ENCODE measurements at places on chromosomes 2 and 18.

DNA sequence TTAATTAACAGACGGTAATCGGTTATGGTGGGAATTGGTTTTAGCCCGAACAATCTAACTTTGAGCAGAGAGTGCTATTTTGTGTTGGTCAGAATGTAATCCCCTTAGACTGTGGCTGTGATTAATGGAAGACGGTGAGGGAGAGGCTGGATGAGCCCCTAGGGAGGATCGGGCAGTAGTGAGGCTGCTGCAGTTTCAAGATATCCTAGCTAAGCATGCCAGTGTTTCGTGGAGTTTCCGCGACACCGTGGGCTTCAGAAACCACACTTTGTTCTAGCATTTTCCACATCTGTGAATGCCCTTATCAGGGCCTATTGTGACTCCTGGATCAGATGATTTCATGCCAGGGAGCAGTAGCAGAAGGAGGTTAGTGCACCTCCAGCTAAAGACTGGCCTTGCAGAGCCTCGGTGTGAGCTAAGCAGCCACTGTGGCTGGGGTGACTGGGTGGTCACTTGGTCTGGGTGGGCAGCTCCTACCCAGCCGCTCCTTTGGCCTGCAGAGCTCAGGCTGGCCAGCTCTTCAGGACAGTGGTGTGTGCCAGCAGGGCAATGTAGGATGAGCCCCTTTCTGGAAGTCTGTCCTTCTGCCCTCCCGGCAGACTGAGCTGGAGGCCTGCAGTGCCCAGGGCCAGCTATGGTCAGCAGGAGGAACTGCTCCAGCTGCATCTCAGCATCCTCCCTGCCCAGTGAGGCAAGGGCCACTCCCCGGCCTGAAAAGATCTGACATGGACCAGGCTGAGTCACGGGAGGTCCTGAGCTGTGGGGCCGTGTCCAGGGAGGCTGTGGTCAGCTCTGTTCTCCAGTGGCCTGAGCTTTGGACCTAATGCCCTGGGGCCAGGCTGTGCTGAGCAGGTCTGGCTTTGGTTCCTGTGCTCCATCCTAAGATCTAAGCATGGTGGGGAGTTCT is 142.6 kb upstream of the GPC1 start:
- no peak for DNase-seq

DNA sequence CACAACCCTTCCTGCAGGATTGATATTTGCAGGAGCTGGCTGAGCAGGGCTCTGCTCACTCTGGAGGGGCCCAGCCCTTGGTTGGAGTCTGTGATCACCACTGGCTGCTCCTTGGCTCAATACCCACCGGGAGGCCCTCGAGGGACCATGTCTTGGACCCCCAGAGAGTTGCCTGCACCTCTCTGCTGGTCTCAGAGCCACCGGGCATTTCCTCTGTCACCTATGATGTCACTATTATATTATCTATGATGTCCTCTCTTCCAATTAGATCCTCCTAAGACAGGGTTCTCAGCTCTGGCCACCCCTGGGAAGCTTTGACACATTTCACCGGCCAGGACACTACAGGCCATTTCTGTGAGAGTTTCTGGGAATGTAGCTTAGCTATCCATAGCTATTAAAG is 113.1 kb downstream of the PDCL3 start:
- no peak for DNase-seq

DNA sequence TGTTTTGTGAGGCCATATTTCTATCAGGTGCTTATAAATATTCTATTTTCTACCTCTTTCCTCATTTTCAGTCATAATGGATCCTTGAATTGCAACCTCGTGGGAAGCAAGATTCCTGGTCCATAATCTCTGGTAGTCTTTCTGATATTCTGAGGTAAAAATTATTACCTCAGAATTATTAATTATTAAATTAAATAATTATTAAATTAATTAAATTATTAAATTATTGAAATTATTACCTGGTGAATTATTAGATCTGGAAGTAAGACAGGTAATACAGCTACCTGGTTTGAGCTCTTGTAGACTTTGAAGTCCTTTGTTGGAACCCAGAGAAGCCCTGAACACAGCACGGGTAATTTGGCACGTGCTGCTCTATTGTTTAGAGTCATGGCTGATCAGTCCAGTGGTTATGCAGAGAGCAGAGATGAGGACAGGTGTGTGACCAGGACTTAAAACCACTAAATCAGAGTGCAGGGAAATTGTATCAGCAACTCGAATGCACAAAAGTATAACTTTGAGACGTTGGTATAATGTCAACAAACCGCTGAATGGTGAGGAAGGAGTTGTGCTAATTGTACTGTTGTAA is 46.8 kb upstream of the PTPRM start:
- DNase-seq, result peak; percentile 25

DNA sequence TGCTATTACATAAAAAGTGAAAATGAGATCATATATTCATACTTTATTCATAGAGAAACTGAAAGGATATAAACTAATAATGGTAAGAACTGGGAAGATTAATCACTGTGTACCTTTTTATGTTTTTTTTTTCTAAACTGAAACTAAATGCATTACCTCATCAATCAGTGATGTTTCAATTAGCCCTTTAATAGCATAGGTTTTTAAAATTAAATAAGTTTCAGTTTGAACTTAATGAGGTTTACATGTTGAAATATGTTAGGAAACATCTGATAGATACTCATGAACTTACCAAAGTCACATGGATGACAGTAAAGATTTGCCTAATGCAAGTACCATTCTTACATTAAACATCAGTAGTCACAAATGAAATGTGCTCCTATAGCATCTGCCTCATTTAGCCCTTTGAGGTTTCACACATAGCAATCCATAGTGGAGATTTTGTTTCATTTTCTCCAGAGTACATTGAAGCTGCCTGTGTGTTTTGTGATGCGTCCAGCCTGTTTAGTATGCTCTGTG is 8.9 kb downstream of the MAPRE2 start:
- peak; percentile 66 for DNase-seq

DNA sequence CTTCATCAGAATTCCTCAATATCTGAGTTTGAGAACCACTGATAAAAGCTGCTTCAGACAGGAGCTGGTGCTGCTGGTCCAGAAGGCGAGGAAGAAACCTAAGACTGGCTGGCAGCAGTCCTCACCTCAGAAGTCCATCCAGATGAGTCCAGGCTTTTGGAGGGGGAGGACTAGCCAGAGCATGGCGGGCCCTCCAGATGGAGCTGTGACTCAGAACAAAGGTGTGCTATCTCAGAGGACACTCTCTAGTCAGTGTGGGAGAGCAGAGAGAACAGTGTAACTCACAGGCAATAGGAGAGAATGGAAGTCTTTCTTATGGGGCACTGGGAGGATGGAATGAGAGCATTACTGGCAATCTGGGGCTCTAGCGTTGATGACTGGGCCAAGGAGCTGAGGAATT is 191.4 kb downstream of the NYAP2 start:
- DNase-seq, result no peak

GRCh38 chr2:121334581-121335293 is 49.7 kb upstream of the TFCP2L1 start:
- DNase-seq, result no peak

DNA sequence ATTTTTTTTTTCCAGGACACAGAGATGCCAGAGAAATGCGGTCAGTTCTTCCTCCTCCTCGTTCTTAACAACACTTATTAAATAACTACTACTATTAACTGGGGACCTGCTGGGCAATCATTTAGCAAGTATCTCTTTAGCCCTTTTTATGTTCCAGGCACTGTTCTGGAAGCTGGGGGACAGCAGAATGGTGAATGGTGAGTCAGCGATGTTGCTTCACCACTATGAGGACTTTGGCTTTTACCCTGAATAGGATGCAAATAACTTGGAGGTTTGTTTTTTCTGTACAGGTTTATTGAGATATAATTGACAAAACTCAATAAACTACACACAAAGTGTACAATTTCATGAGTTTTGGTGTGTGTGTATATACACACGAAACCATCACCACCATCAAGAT is 179.9 kb upstream of the MSH6 start:
- DNase-seq, result no peak

DNA sequence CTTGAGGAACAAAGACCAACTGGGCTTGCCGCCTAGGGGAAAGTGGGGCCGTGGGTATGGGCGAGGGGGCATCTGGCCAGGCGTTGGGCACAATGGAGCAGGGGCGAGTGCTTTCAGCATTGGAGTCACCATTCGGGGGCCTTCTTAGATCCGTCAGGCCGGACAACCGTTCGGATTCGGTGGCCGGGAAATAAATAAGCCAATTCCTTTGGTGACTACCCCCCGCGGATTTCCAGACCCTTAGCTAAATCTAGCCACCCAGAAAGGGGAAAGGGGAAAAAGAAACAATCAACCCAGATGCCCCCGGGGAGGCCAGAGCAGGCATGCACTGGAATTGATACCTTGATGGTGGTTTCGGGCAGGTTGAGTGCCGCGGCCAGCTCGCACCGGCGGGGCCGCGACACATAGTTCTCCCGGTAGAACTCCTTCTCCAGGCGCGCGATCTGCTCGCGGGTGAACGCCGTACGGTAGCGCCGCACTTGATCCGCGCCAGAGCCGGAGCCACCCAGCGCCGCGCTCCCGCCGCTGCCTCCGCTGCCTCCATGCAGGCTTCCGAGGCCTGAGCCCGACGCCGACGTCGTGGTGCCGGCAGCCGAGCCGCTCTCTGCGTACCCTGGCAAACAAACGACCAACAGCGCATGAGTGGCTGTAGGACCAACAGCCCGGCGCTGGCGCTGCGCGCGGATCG is 1.8 kb downstream of the EVX2 start:
- no peak for DNase-seq

- no peak for DNase-seq
Measured at GRCh38 chr2:118616432-118616831, 231.0 kb downstream of the EN1 start.

- no peak for DNase-seq
Measured at GRCh38 chr2:74448771-74449170, 6.1 kb upstream of the INO80B start.

- peak; percentile 63 for DNase-seq
Measured at GRCh38 chr2:66555091-66555490, 120.2 kb downstream of the MEIS1 start.

GRCh38 chr18:23902396-23902795 is 112.2 kb upstream of the TTC39C start:
- peak; percentile 82 for DNase-seq

- DNase-seq, result peak; percentile 57
Measured at GRCh38 chr2:28206762-28207161, 185.9 kb upstream of the FOSL2 start.

DNA sequence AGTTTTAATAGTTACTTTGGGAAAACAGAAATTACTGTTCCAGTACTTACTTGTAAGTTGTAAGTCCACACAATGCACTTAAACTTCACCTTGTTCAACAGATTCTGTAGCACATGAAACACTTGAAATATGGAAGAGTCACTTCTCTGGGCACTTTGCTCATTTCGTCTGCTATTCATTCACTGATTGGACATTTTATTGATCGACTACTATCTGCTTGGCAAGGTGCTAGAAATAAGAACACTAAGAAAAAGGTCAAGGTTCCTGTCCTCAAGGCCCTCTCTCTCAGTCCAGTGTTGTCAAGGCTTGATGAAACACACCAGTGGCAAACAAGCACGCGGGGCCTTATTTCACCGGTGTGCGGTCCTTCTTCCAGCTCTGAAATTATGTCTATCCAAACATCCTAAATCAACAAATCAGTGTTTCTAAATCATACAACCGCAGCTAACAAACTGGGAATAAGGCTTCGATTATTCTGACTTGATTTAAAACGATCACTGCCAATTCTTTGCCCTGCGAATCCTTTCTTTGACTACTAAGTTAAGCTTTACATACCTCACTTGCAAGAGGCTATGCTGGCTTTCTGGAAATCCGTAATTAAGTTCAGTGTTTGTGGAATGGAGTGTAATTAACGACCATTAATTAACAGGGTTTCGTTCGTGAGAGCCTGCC is 780 bp upstream of the ITGAV start:
- DNase-seq, result peak; percentile 33

- peak; percentile 39 for DNase-seq
Measured at GRCh38 chr2:172087780-172088244, 2.5 kb downstream of the DLX1 start.

DNA sequence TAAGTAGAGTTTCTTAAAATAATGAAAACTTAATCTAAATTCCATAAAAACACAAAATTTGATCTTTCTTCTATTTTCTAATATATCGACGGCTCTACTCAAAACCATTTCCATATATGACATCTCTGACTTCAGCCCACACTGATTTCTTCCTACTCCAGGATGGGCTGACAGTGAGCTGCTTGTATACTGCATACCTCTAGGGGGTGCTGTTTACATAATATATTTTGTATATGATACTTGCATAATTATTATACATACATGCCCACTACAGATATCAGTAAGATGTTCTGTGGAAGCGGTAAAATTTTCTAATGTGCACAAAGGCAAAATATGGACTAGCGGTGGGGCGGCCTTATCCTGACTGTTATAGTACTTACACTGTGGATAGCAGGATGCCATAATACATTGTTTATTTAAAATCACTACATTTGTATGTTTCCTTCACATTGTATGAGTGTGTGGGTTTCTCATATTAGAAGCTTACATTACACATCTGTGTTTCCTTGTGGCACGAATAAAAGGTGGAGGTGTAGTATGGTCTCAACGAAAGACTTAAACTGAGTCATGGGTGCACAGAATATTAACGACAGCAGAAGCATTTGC is 66.1 kb upstream of the NXPH2 start:
- DNase-seq, result peak; percentile 65

DNA sequence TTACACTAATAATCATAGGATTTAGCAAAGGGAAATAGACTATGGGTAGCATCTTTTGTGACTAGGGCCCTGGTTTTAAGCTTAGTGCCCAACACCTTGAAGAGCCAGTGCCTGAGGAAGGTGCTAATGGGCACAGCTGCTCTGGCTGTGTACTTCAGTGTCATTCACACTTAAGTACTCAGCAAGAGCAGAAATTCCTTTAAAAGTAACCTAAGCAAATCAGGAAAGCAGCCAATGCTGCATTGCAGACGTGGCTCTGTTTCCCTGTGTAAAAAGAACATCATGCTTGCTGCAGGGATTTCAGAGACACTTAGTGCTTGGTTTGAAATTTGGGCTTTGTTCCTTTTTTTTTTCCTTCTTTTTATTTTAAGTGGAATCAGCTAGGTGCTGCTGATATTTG is 505.4 kb downstream of the SUCLG1 start:
- no peak for DNase-seq

DNA sequence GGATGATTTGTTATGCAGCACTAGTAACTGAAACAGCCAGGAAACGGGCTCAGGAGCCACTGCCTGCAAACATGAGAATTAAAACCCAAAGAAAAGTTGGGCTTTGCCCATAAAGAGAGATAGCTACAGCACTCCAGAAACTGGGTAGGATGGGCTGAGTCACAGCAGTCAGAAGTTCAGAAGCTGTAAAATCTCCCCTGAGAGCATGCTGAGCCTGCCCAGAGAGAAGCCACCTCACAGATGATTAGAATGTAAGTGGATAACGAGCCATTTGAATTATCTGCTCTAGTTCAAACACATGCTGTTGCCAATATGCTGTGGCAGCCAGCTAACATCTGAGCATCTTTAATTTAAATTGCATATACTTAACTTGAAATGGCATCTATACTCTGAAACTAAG is 388.1 kb upstream of the ACVR2A start:
- peak; percentile 56 for DNase-seq

Measured in NCI-H69 (cell line).